ENCODE measurements at places on chromosomes 1 and 21.

- no peaks in the 10 kb centered on the region for H3K36me3 ChIP-seq
- no peak overlapping the region for H3K4me3 ChIP-seq
- DNase-seq: no peak
Observed at GRCh38 chr1:112722601-112723510, 7.7 kb upstream of the PPM1J start.

GRCh38 chr1:7326366-7326765, 444.7 kb upstream of the VAMP3 start:
- DNase-seq: no peak
- H3K4me3 ChIP-seq: no peak overlapping the region
- H3K27me3 ChIP-seq: no peaks in the 10 kb centered on the region
- no peaks in the 10 kb centered on the region for H3K36me3 ChIP-seq
- H3K27ac ChIP-seq: no peak overlapping the region

DNA sequence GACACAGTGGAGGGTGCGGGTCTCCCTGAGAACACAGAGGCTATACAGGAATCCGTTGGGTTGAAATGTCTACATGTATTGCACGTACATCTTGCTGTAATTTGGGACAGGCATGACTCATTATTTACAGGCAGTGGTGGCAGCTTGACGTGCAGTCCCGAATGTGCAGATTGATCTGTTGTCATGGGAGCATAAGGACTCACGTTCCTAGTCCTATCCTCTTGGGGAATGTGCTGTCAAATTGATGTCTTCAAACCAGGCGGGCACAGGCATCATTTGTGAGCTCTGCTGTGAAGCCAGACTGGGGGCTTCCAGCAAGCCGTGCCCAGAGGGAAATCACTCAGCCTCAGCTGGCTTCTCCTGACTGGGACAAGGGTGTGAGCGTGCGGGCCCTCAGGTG, 40.5 kb downstream of the S100B start:
- peaks cover 6% of the 10 kb centered on the region for H3K36me3 ChIP-seq
- no peak for DNase-seq
- no peaks in the 10 kb centered on the region for H3K27me3 ChIP-seq

- H3K36me3 ChIP-seq: no peaks in the 10 kb centered on the region
- H3K4me1 ChIP-seq: peaks cover 17% of the 10 kb centered on the region
- peak; percentile 55 for DNase-seq
- H3K27me3 ChIP-seq: no peaks in the 10 kb centered on the region
Observed at GRCh38 chr1:222616525-222616924, 1.4 kb upstream of the MIA3 start.

- H3K4me3 ChIP-seq: no peak overlapping the region
- H3K36me3 ChIP-seq: no peaks in the 10 kb centered on the region
- no peak overlapping the region for H3K27ac ChIP-seq
- no peaks in the 10 kb centered on the region for H3K27me3 ChIP-seq
Observed at GRCh38 chr1:20078171-20078651, 8.2 kb downstream of the PLA2G5 start.

- no peak overlapping the region for H3K4me3 ChIP-seq
- no peaks in the 10 kb centered on the region for H3K36me3 ChIP-seq
- H3K27me3 ChIP-seq: no peaks in the 10 kb centered on the region
- no peaks in the 10 kb centered on the region for H3K4me1 ChIP-seq
- DNase-seq: no peak
- no peak overlapping the region for H3K27ac ChIP-seq
Observed at GRCh38 chr1:65605621-65606020, 185.2 kb downstream of the LEPR start.
